ENCODE measurements at places on chromosomes 6 and 20.

DNA sequence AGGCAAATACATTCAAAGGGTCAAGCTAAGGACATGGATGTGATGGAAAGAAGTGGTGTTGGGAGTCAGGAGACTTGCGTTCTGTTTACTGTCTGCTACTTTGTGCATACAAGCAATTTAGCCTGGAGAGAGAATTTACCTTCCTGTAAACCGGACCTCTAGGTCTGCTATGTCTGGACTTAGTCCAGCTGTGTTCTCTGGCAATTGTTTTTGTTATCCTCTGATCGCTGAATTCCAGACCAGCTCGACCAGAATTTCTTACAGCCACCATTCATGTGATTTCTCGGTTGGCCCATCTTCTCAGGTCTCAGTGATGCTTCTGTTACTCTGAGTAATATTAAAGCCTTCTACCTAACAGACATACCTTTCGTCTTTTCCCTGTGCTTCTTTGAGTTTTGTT lies 75.2 kb downstream of the LRRC1 start:
- DNase-seq = no peak

- DNase-seq = no peak
Measured at GRCh38 chr6:156865019-156865629, 87.9 kb downstream of the ARID1B start.

- DNase-seq = no peak
Measured at GRCh38 chr6:14796974-14797762, 448.7 kb upstream of the JARID2 start.

DNA sequence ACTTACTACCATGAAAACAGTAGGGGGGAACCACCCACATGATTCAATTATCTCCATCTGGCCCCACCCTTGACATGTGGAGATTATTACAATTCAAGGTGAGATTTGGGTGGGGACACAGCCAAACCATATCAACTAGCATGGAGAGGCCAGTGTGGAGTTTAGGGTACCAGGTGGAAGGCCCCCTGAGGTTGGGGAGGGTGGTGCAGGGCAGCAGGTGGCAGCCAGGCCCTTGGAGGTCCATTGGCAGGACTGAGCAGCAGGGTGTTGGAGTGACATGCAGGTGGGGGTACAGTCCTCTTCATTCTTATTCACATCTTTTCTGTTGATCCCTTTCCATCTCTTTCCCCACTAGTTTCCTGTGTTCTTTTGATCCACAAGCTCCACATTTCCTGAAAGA lies 42.9 kb downstream of the PHACTR3 start:
- DNase-seq = no peak

- no peak for DNase-seq
Measured at GRCh38 chr6:26539071-26539615, 977 bp downstream of the HMGN4 start.

DNA sequence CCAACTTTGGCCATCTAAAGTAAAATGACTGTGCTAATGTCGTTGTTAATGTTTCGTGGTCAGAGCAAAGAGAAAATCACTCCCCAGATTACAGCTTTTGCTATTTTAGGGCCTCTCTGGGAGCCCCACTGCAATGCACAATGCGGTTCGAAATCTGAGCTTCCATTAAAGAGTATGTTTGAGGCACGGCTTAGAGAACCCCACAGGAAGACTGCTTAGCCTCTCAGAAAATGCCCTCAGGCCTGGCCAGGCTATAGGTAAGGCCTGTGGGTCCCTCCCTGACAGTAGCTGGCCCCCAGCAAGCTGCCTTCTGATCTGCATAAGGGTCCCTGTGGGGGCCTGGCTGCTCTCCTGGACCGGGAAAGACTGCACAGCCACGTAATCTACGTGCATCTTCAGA lies 274.6 kb downstream of the PTPRT start:
- DNase-seq = no peak

DNA sequence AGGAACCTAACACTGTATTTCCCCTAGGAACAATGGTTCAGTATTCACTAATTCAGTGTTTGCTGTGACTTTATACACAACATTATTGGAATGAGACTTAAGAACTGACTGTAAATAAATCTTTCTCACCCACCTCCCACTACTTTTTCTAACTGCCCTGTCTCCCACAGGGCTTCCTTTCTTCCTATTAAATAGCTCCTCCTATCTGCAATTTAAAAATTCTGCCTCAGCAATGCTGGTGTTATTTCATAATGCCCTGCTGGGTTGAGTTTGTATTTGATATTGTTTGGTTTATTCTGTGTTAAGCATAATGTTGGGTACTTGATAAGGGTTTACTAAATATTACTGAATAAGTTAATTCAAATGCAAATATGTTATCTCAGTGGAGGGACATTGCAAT lies 573.1 kb upstream of the RNF217 start:
- DNase-seq = no peak

GRCh38 chr6:98724537-98724936 lies 109.8 kb upstream of the POU3F2 start:
- no peak for DNase-seq

DNA sequence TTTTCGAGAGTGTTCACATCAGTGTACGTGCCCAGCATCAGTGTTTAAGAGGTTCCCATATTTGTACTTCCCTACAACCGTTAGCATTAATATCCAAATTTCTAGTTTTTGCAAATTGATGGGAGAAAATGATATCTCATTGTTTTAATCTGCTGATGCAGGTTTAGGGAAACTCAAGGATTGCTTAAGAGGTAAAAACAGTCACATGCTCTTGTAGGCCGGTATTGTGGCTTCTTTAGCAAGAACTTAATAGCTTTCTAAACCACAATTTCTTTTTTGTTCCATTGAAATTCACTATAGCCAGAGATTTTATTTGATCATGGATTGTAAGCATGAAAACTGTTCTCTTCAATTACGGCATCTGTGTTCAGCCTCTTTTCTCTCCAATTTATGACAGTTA lies 29.5 kb downstream of the BEND6 start:
- no peak for DNase-seq

DNA sequence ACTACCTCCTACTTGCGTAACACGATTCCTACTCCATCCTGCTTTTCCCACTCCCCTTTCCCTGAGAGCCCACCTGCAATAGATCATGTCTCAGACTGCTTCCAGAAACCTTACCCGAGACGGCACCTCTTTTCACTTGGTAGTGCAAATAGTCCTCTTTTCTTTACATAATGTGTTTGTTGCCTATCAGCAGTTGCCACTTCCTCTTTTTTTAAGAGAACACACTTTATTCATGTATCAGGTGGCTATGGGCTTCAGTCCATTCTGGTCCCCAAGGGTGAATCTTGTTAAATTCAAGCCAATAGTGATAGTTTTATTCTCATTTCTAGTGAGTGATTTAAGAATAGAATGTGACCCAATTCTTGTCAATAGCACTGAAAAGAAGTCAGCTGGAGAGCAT lies 57.7 kb upstream of the FERMT1 start:
- DNase-seq = no peak

- no peak for DNase-seq
Measured at GRCh38 chr20:8589956-8590355, 457.9 kb downstream of the PLCB1 start.

GRCh38 chr6:17492350-17492749 lies 99.0 kb downstream of the CAP2 start:
- no peak for DNase-seq

DNA sequence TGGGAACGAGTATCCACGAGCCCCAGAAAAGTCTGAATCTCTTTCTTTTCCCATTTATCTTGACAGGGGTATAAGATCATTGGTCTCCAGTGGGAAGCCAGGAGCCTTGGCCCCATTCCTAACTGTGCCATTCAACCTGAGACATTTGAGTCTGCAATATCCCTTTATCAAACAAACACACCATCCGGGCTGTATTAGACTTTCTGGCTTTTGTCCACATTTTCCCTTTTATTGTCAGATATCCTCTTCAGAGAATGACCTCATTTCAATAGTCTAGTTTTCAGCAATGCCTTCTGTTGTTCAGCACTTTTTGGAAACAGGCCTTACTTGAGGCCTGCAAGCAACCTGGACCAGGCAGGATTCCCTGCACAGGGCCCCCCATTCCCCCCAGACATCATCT lies 15.7 kb downstream of the BPIFA1 start:
- no peak for DNase-seq

DNA sequence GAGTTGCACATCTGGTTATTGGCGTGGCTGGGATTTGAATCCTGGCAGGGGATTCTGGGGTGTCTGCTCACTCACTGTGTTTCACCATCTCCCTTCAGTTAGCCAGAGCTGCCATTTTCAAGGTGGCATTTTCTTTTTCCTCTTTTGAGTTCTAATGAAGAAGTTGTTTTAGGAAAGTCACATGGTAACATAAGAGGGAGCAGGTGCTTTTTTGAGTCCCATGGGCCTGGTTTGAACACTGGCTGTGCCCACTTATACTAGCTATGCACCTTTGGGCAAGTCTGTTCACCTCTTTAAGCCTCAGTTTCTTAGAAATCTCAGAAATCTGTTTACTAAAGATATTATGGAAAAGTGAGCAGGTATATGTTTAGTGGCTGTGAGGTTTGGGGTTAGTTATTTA lies 39.6 kb downstream of the ANKS1A start:
- no peak for DNase-seq

GRCh38 chr6:128720891-128721290 lies 162.0 kb upstream of the LAMA2 start:
- no peak for DNase-seq

DNA sequence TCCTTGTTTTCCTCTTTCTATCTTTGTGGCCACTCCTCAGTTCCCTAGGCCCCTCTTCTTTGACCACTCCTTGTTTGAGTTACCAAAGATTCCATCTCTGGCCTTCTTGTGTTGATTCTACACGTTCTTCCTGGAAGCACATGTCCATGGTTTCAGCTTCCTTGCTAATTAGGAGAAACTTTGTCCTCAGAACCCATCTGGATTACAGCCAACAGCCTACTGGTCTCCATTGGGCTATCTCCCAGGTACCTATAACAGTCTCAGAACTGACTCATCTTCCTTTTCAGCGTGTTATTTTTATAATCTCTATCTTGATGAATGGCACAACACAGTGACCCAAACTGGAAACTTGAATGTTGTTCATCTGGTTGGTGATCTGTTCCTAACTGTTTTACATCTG lies 17.5 kb downstream of the PTPRA start:
- DNase-seq = no peak

GRCh38 chr20:47572105-47572729 lies 70.5 kb downstream of the NCOA3 start:
- no peak for DNase-seq

GRCh38 chr6:70312165-70312745 lies 9.4 kb upstream of the COL9A1 start:
- no peak for DNase-seq
